Hindlimb muscle (tissue), 1 donor: ENCODE measurements at places on chromosomes 1 and 21.

DNA sequence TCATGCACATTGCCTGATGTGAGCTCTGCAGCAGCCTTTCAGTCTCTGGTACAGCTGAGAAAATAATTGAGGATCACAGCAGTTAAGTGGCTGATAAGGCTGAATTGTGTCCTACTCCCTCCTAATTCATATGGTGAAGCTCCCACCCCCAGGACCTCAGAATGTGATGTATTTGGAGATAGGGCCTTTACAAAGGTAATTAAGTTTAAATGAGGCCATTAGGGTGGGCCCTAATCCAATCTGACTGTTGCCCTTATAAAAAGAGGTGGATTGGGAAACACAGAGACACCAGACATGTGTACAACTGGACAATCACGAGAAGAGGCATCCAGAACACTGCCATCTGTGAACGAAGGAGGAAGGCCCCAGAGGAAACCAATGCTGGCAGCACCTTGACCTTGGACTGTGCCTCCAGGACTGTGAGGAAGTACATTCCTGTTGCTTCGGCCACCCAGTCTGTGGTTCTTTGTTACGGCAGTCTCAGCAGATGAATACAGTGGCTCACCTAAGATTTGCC lies 148.1 kb downstream of the TRABD2B start:
- no peak for DNase-seq

DNA sequence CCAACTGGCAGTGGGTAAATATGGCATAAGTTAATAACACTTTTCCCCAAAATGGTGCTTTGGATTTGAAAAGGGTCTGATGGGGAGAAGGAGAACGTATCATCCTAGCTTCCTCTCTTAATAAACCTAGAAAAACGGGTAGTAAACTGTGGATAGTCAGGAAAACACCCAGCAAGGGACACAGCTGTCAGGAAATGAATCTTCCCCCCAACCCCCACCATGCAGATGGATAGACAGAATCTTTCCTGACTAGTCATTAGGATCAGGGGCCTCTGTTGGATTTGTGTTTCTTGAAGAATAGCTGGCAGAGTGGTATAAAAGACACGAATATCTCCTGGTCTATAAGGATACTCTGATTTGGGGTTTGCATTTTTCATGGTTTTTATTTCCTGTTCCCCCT lies 22.5 kb upstream of the LAX1 start:
- no peak for DNase-seq

DNA sequence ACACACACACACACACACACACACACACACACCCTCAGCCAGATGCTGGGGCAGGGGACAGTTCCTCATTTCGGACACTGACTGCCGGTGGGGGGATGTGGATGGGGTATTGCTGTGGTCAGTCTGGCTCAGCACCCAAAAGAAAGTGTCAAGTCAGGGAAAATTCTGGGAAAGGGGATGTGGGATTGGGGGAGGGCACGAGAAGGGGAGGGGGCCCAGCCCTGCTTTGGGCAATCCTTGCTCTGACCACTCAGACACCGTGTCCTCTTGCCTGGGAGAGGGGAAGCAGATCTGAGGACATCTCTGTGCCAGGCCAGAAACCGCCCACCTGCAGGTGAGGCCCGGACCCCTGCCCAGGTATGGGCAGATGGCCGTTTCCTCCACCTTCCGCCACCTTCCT lies at the start of gene C1QC:
Gene C1QC, plus strand, starts transcription at position 253 of the 400 bp plus-strand sequence. CDS start 391 bp downstream, outside the sequence.
- no peak for DNase-seq

DNA sequence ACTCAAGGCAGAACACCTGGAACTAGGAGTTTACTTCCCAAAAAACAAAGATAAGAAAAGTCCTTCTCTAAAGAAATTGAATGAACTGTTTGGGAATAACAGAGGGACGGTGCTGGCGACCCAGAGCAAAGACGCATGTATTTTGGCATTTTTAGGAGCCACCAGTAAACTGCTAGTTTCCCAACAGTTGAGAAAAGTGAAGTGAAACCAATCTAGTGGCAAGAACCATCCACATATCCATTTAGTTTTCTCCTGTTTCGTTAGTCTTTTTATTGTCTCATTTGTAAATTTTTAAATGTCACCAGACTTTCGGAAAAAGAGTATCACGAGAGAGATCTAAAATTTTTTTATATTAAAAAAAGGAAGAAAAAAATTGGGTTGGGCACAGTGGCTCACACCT lies 30.2 kb downstream of the ODF2L start:
- no peak for DNase-seq

GRCh38 chr1:86502721-86503405 lies 34.1 kb downstream of the CLCA1 start:
- no peak for DNase-seq

DNA sequence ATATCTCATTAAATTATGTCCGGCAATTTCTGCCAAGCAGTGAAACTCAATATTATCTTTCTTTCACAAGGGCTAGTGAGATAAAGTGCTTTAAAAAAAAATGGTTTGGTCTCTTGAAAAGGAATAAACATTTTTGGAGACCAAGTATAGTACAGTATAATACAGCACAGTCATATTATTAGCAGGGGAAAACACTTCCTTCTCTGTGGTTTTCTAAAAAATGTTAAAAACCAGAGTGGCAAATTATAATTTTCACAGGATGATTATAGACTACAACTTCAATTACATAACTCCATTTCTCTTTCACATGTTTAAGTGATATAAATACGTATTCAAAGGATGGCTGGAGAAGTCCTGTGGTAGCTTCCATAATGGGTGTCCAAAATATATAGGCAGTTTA lies 170.3 kb upstream of the DMRTA2 start:
- DNase-seq = no peak

- no peak for DNase-seq
Observed at GRCh38 chr1:243341074-243341473, 85.2 kb downstream of the SDCCAG8 start.

GRCh38 chr1:172119184-172119583 lies 277.9 kb downstream of the DNM3 start:
- no peak for DNase-seq

DNA sequence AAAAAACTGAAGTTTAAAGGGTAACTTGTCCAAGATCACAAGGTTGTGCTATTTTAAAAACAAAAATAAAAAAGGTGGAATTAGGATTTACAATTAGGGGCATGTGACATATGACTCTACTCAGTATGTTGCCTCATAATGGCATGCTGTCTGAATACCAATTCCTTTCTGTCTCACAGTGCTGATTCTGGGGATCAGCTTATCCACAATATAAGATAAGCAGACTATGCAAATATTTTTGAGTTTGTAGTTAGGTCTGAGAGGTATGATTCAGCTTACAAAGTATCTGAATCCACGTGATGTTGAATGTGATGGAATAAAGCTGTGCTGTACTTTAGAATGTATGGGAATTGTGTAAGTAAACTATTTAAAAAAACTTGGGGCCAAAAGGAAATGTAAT lies 216.6 kb downstream of the HHIPL2 start:
- DNase-seq = no peak

GRCh38 chr1:22578732-22579361 lies 15.6 kb downstream of the EPHA8 start:
- no peak for DNase-seq

GRCh38 chr1:211683396-211684297 lies 8.2 kb upstream of the NEK2 start:
- no peak for DNase-seq

DNA sequence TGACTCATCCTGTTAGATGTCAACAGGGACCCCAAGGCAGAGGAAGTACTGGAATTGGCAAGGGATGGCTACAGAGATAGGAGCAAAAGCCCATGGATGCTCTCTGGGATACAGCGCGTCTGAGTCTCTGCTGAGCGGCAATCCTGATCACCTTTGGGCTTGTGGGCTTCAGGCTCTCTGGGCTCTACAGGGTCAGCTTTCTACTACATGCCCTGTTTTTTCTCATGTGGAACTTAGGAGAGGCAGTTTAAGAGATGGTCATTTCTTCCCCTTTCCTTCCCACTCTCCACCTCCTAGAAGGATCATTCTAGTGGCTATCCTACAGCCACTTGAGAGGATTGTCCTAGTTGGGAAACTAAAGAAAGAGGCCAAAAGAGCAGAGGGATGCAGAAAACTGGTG lies 1.3 kb downstream of the LINGO4 start:
- DNase-seq = no peak

DNA sequence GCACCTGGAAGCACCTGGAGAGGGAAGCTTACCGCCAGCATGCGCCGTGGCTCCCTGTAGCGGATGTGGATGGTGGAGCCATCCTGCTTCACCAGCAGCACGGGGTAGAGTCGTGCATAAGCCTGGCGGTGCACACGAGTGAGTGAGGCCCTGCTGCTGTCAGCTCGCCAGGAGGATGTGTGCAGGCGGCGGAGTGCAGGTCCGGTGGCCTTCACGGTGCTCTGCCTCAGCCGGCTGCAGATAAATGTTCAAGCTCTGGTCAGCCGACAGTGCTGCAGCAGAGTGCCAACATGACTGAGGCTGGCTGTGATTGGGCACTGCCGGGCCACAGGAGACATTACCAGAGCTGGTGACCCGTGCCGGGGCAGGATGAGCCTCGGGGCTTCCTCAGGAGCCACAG lies 1.5 kb downstream of the MRPL55 start:
- DNase-seq = no peak

DNA sequence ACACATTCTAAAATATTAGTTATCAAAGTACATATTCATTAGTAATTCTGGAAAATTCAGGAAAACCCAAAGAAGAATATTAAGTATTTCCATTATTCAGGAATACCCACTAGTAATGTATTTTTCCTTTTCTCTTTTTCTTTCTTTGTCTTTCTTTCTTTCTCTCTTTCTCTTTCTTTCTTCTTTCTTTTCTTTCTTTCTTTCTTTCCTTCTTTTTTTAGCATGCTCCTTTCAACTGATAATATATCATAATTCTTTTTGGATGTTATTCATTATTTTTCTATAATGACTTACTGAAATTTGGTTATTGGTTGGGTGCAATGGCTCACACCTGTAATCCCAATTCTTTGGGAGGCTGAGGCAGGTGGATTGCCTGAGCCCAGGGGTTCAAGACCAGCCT lies 175.6 kb upstream of the RAB4A start:
- DNase-seq = no peak

GRCh38 chr1:226691247-226691646 lies 47.8 kb downstream of the ITPKB start:
- DNase-seq = no peak

DNA sequence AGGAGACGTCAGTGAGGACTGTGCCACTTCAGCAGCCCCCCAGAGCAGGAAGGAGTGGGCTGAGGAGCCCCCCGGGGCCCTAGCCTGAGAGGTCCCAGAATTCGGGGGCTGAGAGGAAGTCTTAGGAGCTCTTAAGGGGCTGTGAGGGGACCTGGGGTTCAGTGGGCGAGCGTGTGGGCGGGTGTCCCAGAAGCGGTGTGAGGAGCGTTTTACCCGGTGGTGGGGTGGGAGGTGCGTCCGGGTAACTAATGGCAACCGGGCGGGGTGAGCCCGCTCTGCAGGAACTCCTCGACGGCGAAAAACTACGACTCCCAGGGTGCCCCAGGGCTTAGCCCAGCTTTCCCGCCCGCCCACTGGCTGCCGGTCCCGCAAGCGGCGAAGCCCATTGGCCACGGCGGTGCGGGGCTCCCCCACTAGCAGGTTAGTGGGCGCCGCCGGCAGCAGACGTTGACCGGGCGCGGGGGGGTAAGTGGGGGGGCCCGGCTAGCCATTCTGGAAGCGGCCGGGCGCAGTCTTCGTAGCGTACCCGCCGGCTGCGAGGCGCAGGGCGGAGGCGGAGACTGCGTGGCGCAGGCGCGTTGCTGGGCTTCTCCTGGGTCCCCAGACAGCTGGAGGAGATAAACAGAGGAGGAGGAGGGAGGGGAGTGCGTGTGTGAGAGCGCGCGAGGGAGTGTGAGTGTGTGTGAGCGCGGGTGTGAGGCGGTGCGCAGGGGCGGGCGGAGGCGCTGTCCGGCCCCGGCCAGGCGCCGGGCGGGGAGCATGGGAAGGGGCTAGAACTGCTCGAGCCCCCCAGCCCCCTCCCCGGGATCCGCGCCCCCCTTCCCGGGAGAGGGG lies at the start of gene WDTC1:
Gene WDTC1, plus strand, starts transcription at position 584 of the 834 bp plus-strand sequence. CDS start 26,423 bp downstream, outside the sequence.
- peak; percentile 98 for DNase-seq

DNA sequence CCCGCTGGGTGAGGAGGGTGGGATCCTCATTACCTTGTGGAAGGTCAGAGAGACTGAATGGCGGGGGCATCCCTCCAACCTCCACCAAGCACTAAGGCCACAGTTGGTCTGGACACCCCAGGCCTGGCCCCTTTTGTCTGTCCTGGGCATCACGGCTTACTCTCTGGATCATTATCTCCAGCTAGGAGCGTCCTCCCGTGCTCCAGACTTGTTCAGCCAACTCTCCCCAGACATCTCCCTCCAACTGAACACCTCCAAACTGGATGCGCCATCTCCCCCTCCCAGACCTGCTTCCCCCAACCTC lies 7.3 kb upstream of the GJB5 start:
- DNase-seq = no peak

GRCh38 chr21:45632160-45632559 lies 11.4 kb upstream of the PCBP3 start:
- DNase-seq = no peak

GRCh38 chr1:13809461-13810159 lies 109.6 kb downstream of the PRDM2 start:
- DNase-seq = no peak

DNA sequence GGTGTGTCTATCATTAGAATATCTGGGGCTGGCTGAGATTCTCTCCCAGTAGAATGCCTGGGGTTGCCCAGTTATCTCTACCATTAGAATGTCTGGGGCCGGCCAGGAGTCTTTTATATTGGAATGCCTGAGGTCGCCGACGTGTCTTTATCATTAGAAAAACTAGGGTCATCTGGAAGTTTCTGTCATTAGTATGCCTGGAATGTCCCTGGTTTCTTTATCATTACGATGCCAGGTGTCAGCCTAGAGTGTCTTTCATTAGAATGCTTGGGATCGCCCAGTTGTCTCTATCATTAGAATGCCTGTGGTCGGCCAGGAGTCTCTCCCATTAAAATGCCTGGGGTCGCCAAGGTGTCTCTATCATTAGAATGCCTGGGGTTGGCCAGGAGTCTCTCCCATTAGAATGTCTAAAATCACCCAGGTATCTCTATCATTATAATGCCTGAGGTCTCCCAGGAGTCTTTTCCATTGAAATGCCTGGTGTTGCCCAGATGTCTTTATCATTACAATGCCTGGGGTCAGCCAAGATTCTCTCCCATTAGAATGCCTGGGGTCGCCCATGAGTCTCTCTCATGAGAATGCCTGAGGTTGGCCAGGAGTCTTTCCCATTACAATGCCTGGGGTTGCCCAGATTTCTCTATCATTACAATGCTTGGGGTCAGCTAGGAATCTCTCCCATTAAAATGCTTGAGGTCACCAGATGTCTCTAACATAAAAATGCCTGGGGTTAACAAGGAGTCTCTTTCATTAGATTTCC lies 53.2 kb downstream of the RNF187 start:
- no peak for DNase-seq

GRCh38 chr1:172246521-172247390 lies 173.7 kb upstream of the C1orf105 start:
- DNase-seq = no peak

GRCh38 chr1:156860113-156860627 lies 495 bp upstream of the NTRK1 start:
- no peak for DNase-seq

DNA sequence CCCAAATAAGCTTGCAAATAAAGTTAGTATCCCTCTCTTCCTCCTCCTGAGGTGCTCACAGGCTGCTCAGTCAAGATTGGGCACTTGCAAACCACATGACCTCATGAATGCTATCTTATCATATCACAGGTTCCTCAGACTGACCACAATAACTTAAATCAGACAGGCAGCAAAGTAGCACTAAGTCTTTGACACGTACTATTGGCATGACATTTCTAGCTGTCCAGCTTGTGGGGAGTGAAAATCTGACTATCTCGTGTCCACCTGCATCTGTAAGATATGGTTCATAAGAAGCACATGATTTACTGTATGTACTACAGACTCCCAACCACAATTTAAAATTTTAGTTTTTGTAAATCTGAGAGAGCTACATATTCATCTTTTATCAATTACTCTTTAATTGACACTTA lies 58.0 kb upstream of the GFI1 start:
- no peak for DNase-seq

GRCh38 chr1:212920246-212920645 lies 30.1 kb upstream of the VASH2 start:
- DNase-seq = no peak
